ENCODE measurements at places on chromosomes 3 and 15.

DNA sequence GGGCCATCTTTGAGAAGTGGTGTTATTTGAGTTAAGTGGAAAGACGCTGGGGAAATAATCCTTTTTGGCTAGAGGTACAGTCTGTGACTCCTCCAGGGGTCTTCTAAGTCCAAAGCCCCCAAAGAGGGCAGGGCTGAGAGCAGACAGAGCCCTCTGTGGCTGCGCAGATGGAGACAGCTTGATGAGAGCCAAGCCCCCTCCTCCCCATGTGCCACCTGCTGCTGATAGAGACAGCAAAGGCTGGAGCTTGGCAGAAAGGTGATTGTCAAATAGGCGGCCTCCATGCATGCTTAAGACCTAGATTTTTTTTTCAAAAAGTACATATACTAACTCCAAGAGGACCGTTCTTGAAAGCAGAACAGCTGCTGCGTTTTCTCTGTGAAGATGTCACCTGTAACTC lies 72.4 kb downstream of the CRYGS start:
- DNase-seq, result no peak

DNA sequence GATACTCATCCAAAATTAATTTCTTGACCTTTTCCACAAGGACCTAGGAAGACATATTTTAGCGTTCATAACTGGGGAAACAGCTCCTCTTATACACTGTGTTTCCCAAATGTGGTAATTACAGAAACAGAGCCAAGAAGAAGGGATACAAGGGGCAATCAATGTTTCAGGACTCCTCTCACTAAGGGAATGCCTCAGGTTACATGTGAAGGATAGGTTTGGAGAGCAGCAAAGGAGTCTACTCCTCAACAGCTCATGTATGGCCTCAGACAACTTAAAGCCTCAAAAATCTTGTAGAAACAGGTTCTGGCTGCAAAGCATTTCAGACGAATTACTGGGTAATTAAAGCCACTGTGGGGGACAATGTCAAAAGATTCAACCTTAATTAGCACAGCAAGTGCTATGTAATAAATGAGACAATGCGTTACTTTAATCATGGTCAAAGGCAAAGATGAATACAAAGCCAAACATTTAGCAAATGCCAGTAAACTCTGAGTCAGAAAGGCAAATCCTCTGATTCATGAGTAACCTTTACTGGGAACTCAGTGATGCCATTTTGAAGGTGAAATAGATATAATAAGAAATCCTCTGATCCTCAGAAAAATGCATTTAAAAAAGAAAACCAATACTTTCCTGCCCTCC lies 1111.2 kb downstream of the TUSC7 start:
- DNase-seq, result peak; percentile 11

DNA sequence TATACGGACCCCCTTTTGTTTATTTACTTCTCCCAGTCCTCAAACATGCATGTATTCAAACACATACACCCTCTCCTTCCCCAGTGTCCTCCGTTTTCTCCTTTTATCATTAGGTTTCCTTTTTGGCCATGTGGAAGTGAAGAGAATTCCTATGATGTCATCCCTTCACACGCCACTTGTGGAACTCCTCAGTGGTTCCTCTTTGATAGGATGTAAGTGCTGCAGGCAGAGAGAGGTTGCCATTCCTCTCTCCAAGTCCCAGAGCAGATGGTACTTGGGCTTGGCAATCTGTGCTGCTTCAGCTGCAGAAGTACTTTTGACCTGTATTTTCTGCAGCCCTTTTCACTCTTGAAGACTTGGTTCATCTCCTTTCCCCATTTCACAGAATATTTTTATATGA lies 32.9 kb upstream of the CRTC3 start:
- DNase-seq, result no peak

- no peak for DNase-seq
These were observed 28.1 kb downstream of the PRR23E start for GRCh38 chr3:127221037-127221436.

DNA sequence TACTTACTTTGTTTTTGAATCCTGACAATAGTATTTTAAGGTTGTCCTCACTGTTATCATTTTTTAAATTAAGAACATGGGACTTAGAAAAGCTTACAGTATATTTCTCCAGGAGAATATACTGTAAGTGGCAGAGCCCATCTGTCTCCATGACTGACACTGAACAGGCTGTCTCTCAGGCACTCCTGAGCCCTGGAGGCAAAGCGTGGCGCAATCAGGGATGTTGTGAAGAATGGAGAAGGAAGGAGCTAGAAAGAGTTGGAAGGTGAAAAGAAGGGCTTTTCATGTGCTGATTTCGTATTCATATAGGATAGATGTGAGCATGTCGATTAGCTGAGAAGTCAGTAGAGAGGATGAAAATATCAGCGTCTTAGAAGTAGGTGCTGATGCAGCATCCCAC lies 41.5 kb downstream of the FGF12 start:
- no peak for DNase-seq

DNA sequence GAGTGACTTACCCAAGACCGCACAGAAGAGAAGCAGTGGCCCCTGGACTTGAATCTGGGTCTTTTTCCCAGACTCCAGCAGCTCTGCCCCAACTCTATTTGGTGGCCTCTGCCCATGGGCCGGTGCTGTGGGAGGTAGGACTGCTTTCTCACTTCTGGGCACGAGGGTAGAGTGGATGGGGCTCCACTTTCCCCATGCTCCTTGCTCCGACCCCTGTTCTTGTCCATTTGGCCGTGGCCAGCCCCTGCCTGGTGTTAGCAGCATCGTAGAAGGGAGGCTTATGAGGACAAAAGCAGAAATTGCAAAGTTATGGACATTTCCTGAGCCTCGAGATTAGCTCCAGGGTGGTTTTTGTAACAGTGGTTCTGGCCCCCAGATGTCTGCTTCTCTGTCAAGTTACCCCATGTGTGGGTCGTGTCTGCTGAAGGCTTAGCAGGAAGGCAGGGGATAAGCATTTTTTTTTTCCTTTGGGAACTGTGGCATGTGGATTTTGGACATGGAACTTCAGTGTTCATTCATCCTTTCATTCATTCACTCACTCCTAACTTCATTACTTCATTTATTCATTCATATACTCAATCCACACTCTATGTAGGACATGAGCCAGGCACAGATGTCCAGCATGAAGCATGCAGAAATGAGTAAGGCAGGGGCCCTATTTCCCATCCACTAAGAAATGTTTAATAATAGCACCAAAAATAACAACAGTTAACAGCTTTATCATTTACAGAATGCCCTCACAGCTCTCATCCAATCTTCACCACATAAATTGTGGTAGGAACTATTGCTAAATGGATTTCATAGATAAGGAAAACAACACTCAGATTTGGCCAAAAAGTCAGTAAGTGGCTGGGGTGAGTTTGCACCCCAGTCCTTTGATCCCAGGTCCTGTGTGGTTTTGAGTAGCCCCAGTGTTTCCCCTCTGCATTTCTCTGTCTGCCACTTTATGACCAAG lies 180.5 kb downstream of the OPA1 start:
- no peak for DNase-seq

- no peak for DNase-seq
These were observed 54.5 kb upstream of the C3orf80 start for GRCh38 chr3:160170409-160171370.

- peak; percentile 67 for DNase-seq
These were observed 109.8 kb downstream of the ASB7 start for GRCh38 chr15:100712226-100712625.

- no peak for DNase-seq
These were observed 30.5 kb upstream of the NOX5 start for GRCh38 chr15:68983961-68984481.

GRCh38 chr3:197372047-197372661 lies 73.7 kb upstream of the DLG1 start:
- peak; percentile 70 for DNase-seq

DNA sequence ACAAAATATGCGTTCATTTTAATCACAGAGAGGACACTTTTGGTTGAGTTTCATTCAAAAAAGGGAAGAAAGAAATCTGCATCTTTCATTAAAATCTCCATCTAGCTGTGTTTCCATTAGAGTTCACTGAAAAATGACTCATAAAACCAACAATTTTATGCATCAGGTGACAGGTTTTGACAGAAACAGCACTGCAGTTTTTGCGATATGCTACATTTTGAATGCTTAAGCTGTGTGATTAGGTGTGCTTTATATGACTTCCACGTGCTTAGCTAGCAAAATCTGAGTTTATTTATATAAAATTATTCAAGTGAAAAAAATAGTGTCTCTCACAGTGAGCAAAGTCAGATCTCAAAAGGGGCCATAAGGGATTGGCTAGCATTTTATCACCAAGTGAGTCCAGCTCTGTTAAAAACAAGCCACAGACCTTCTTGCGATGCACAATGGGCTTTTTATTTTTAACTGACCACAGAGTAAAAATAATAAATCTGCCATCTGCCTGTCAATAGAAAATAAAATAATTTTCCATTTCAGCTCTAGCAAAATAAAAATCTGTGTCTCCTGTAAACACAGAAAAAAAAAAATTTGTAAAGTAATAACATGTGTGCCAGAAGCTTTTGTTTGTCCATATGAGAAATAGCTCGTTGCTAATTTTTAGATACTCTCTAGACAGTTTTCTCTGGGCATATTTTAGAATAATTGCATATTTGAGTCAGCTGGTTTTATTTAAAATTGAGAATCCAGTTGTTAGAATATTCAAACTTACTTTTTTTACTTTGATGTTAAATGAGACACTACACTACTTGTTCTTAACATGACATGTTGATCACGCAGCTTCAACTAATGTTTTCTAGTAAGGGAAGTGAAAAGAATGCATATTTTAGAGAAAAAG lies 409.8 kb downstream of the ROBO2 start:
- peak; percentile 10 for DNase-seq

DNA sequence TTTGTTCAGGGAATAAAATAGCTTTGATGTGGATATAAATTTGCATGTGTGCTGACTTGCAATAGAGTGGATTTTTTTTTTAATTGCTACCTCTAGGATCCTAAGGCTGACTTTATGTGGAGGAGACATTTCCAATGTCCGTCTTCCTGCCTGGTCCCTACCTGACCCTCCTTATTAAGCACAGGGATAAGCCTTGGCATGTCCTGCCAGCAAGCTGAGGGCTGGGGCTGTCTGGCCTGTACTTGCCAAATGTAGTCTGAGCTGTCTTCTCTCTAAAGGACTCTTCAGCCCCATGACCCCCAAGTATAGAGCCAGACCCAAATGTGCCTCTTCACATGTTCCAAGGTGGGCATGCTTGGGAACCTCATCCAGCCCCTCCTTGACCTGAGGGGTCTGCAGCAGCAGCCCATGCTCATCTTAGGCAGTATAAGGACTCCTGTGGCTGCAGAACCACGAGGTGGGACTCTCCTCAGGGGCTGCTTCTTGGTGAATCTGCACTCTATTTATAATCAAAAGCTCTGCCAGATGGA lies 88.8 kb downstream of the CACNA1D start:
- no peak for DNase-seq

DNA sequence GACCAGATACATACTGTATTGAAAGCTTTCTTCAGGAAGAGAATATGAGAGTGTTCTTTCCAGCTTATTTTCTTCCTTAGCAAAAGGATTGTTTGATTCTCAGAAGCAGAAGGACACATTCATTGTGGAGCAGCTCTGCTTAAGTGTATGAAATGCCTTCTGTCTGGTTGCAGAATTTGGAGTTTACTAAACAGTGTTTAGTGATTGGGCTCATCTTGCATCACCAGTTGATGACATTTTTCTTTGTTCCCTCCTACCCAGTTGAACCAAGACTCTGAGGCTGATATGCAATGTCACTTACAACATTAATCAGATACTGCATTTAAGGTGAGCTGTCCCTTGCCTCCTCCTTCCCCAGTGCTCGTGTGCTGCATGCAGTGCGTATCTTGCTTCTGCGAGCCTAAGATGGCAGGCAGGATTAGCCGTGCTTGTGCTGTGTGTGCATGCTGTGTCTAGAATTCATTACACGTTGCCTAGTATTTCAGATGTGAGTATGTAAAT lies 18.4 kb downstream of the ZBTB38 start:
- peak; percentile 66 for DNase-seq

GRCh38 chr3:124775877-124776276 lies 45.6 kb downstream of the UMPS start:
- DNase-seq, result no peak

- DNase-seq, result no peak
These were observed 49.5 kb upstream of the STXBP5L start for GRCh38 chr3:120858521-120858920.

- peak; percentile 86 for DNase-seq
These were observed 5.4 kb upstream of the HEG1 start for GRCh38 chr3:125061170-125061569.

DNA sequence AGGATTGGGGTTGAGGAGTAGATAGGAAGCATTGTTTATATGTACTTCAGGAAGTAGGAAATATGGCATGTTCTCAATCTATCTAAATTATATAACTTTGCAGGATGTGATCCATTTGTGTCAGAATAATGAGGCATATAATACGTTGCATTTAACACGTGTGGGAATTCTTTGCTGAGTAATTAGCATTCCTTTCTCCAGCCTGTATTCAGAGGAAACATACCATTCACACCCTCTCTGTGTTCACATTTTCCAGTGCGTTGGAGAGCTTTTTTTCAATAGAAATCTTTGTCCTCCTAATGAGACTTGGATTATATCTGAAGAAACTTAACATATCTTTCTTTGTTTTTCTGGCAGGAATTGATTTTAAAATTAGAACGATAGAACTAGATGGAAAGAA lies 33.0 kb upstream of the APH1B start:
- no peak for DNase-seq

DNA sequence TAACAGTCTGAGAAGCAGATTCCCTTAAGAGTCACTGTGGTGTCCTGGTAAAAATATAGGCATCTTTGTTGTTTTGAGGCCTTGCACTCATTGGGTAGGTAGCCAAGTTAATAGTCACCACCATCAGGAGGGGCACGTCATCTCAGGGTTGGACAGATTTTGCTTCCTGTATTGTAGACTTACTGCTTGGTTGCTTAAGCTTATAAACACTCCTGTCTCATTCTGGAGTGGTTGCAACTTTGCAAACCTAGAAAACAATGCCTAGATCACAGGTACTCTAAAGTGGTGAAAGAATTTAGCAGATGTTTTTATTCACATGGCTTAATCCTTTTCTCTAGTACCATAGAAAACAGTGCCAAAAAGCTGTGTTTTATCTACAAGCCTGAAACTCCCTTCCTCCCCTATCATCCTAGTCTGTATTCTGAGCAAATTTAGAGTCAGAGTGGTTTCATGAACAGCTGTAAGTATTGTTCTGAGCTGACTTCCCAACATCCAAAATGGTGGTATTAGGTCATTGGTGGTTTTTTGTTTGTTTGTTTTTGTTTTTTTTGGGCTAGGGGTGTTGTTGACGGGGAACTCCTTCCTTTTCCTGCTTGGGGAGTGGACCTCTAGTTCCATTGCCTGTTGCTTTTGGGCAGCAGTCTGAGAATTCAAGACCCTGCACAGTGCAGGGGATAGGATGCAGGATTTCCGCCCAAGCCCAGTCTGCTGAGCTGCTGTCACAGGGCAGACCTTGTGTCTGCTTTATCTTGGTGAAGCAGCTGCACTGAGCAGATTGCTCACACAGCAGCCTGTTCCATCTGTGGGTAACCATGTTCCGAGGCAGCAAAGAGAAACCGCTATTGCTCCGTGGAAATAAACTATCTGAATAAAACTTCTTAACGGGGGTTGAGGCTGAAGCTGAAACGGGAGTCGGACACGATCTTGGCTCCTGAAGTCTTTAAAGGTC lies 202.0 kb downstream of the AKAP13 start:
- peak; percentile 56 for DNase-seq

- peak; percentile 62 for DNase-seq
These were observed 302.0 kb downstream of the DIPK2A start for GRCh38 chr3:144273601-144274000.

Measured in foreskin fibroblast (primary cell).